ENCODE measurements at places on chromosomes 13 and 19. TPM values are rescaled to one million over a fixed set of nuclear protein-coding genes. Genes with fewer than 3 reads are reported as not detected.

SLC5A5 gene
- total RNA-seq: not detected

GPR18 gene
- not detected for total RNA-seq

ASF1B gene
- total RNA-seq: not detected

DNA sequence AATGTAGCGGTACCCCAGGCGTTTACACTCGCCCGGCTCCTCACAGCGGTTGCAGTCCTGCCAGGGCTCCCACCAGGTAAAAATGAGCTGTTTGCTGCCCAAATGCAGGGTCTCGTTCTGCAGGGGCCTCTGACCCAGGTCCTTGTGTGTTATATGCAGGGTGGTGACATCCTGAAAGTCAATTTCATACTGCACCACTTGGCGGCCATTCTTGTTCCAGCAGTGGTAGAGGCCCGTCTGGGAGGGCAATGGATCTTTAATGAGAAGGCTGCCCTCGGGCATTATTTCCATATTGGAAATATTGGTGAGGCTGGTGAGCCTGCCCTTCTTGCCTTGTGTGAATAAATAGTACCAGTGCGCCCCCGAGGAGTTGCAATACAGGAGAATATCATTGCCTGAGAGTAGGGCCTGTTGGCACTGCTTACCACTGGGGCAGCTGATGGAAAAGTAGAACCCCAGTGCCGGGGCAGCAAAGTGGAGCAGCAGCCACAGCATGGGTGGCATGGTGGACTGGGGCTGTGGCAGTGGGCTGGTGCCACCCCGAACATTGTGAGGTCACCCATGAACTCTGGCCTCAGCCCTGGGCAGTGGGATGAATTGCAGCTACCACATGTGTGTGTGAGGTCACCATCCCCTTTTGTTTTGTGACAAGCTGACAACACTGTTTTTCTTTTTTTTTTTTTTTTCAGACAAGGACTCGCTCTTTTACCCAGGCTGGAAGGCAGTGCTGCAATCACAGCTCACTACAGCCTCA, at the start of gene FAM187B:
Gene FAM187B (minus strand): TSS at position 563 of the 754 bp plus-strand sequence. CDS start 59 bp downstream, at position 504.
- no peak within 1 kb of the TSS for H3K4me3 ChIP-seq
- no peak within 1 kb of the TSS for H3K27ac ChIP-seq
- no peaks in the 10 kb centered on the region for H3K36me3 ChIP-seq
- DNase-seq: no peak

DNA sequence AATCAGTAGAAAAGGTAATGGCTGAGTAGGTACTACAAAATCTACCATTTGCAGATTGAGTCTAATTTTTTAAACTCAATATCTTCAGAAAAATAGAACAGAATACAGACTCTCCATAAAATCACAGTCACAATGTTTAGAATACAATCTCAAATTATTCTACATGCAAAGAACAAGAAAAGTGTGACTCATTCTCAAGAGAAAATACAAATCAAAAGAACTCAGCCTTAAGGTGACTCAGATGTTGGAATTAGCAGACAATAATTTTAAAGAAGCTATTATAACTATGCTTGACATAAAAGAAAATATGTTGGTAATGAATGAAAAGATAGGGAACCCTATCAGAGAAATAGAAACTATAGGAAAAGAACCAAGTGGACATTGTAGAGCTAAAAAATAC, 78.9 kb downstream of the RXFP2 start:
- H3K27ac ChIP-seq: no peak overlapping the region
- no peaks in the 10 kb centered on the region for H3K4me1 ChIP-seq
- no peak for DNase-seq
- no peaks in the 10 kb centered on the region for H3K27me3 ChIP-seq

KRTDAP gene
- not detected for total RNA-seq

COX7A1 gene
- 1,598 TPM for total RNA-seq

NLRP9 gene
- not detected for total RNA-seq

DNA sequence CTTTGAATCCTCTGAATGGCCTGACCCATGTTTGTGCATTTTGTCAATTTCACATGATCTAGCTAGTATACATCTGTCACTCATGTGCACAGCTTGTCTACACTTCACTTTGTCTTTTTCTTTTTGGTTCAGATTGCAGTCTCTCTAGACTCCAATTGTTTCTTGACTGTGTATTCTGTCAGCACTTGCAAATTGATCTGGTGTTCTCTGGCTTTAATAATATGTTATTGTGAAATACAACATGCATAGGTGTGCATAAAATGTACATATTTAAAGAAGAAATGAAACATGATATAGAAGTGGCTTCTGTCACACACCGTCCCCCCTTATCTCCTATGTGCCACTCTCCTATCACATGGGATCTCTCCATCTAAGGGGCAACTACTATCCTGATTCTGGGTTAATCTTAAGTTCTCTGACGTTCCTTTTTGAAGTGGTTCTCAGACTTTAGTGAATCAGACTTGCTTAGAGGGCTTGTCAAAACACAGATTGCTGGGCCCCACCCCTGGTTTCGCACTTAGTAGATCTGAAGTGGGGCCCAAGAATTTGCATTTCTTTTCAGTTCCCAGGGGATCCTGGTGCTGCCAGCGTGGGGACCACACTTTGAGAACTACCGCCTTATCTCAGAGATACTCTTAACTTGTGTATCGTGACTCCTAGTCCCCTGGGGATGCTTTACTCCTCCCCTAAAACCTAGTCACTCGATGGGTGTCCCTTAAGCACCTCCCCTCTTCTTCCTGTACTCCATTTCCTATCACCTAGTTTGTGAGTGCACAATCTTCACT, 5.8 kb downstream of the KRTDAP start:
- H3K4me1 ChIP-seq: no peaks in the 10 kb centered on the region
- DNase-seq: no peak
- no peak overlapping the region for H3K27ac ChIP-seq
- H3K4me3 ChIP-seq: no peak overlapping the region

- H3K4me1 ChIP-seq: peaks cover 10% of the 10 kb centered on the region
- no peaks in the 10 kb centered on the region for H3K27me3 ChIP-seq
- no peaks in the 10 kb centered on the region for H3K36me3 ChIP-seq
- no peak overlapping the region for H3K27ac ChIP-seq
Observed at GRCh38 chr19:33524024-33524664, 2.6 kb upstream of the PEPD start.

GRCh38 chr13:22700246-22700887, 480.4 kb upstream of the SGCG start:
- no peak overlapping the region for H3K4me3 ChIP-seq
- H3K36me3 ChIP-seq: no peaks in the 10 kb centered on the region
- H3K27ac ChIP-seq: no peak overlapping the region
- H3K4me1 ChIP-seq: no peaks in the 10 kb centered on the region

CDX2 gene
- not detected for total RNA-seq

DNA sequence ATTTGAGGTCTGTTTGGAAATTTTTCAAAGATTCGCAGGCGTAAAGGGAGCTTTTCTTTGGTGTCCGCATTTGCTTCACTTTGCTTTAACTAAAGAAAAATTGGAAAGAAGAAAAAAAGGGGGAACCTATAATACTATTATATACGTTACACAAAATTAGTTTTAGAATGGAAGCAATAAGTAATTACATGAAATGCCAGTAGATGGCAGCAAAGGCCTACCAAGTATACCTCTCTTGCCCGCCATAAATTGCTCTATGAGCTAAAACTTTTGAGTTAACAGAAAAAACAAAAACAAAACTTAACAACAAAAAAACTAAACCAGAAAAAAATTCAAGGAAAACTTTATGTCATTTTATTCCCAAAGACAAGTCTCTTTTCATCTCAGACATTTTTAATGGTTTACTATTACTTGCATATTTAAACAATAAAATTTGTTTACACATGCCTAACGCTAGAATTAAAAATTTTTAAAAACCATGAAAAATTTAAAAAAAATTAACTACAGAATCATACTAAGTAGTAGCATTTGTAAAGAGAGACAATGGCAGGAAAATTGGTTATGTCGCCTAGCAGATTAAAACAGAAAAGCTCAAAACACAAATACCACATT, 271.4 kb downstream of the NALCN start:
- H3K36me3 ChIP-seq: no peaks in the 10 kb centered on the region
- no peak overlapping the region for H3K4me3 ChIP-seq

PNMA8B gene
- 0.17 TPM for total RNA-seq

Measured in psoas muscle (tissue), 8 donors.